ENCODE measurements at places on chromosomes 12 and 14.

DNA sequence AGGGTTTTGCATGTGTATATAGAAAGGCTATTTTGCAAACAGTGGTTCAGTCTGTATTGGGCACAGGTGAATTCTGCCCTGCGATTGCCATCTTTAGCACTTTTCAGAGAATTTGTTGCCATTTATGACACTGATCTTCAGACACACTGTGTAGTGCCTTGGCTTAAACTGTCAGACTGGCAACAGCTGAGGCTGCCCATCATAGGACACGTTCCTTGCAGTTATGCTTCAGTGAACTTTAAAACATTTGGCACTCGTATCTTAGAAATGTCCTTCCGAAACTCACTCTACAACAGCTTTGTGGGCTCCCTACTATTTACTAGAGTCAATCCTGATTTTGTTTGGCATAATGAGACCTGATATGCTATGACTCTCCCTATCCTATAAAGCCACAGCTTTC, 29.1 kb downstream of the AP5M1 start:
- DNase-seq: no peak

GRCh38 chr12:99121546-99121945, 476.5 kb downstream of the APAF1 start:
- DNase-seq: no peak

DNA sequence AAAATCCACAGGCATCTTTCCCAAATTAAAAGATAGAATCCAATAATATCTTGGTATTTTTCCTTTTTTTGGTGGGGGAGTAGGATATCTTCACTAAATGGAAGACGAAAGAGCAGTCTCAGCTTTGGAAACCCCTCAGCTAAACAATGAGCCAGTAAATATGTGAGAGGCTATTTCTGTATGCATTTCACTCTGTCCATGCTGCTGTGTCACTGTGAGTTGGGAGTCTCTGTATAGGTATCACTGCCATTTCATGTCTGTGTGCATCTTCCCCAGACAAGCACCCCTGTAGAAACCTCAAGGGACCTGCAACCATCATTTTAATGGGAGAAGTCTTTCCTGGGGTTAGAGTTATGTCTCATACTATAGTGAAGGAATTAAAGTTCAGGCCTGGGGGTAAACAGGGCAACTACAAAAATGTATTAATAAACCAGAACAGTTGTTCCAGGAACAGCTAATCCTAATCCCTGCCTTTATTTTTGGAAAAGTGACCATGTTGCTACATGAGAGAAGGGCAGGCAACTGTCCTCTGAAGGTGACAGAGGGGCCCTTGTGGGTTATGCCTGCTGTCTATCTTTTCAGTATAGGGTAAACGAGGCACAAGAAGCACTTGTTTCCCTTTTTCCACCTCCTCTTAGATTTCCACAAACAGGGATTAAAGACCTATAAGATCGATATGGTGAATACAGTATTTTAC, 11.3 kb upstream of the STAC3 start:
- no peak for DNase-seq

- DNase-seq: no peak
Measured at GRCh38 chr12:65152012-65152411, 17.4 kb upstream of the LEMD3 start.

GRCh38 chr14:54301359-54301758, 95.4 kb upstream of the CDKN3 start:
- DNase-seq: no peak

DNA sequence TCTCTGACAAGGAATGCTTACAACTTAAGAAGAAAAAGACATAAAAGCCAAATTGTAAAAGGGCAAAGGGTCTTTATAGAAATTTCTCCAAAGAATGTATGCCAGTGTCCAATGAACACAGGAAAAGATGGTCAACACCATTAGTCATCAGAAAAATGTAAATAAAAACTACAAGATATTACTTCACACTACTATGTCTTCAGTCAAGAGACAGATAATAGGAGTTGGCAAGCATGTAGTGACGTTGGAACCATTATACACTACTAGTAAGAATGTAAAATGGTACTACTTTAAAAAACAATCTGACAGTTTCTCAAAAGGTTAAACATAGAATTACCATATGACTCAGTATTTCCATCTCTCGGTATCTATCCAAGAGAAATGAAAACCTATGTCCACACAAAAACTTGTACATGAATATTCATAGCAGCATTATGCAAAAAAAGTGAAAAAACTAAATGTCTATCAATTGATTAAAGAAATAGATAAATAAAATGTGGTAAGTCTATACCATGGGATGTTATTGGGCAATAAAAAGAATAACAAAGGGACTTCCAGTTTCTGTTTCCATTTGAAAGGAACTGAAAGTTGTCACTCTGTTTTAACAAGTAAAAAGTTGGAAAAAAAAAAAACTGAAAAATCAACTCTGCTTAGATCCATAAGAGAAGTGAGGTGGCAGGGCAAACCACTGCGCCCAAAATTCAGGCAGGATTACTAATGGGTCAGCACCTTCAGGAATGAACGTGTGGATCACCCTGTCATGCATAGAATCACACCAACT, 69.8 kb downstream of the ALG10B start:
- no peak for DNase-seq

DNA sequence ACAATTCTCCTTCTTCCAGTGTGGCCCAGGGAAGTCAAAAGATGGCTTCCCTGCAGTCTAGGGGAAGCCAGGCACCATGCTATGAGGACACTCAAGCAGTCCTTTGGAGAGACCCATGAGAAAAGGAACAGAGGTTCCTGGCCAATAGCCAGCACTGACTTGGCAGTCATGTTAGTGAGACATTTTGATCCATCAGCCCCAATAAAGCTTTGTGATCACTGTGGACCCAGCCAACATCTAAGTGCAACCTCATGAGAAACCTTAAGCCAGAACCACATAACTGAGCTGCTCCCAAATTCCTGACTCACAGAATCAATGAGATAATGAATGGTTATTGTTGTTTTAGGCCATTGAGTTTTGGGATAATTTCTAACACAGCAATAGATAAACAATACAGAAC, 51.0 kb upstream of the NAP1L1 start:
- no peak for DNase-seq

DNA sequence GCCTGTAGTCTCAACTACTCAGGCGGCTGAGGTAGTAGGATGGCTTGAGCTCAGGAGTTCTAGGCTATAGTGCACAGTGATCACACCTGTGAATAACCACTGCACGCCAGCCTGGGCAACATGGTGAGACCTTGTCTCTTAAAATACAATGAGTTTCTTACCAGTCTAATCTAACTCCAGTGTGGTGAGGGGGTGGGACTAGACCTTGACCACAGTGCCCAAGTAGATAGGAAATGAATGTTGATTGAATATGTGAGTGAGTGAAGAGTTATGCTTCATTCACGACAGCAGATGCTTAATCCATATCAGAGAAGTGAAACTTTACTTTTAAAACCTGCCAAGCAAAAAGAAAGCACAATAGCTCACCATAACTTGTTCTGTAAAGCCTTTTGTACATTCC, 11.2 kb upstream of the AK7 start:
- no peak for DNase-seq

DNA sequence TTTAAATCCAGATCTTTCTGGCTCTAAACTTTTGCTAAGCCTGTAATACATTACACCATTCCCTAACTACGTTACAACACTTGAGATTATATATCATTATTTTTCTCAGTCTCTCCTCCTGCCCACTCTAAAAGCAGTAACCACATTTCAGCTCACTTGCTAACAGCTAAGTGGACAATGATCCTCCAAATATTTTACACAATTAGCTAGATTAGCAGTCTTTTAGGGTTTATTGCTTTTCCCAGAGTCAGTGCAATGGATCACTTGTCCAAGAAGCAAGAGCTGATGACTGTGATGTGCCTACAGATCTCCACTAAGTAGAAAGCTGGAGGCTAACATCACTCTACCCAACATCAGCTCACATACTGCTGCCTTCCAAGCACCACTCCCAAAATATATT, 17.6 kb downstream of the CPNE8 start:
- DNase-seq: no peak

DNA sequence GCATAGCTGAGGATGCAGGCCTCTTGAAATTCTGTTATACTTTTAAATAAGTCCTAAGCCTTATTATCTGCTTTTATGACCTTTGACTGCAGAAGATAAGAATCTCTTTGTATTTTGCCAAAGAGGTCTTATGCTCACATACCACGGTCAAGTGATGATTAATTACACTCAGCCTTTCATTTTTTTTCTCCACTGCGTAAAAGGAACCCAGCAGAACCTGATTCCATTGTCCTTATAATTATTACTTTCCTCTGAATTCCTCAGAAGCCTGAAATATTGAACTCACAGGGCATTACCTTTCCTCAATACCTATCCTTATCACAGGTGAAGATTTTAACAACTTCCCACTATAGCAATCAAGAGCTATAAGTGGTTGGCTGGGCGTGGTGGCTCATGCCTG, 498.7 kb upstream of the RPL10L start:
- no peak for DNase-seq

DNA sequence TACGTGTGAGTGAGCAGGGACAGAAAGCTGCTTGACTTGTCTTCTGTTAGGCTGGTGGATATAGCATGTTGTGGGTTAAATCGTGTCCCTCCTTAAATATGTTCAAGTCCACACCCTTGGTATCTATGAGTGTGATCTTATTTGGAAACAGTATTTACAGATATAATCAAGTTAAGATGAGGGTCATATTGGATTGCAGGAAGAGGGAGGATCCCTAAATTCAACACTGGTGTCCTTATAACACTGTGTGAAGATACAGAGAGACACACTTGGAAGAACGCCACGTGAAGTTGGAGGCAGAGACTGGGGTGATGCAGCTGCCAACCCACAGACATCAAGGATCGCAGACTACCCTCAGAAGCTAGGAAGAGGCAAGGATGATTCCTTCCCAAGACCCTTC, 275.2 kb upstream of the SSTR1 start:
- DNase-seq: no peak

GRCh38 chr14:31419967-31420318, 407 bp downstream of the HEATR5A start:
- DNase-seq: peak; percentile 11

DNA sequence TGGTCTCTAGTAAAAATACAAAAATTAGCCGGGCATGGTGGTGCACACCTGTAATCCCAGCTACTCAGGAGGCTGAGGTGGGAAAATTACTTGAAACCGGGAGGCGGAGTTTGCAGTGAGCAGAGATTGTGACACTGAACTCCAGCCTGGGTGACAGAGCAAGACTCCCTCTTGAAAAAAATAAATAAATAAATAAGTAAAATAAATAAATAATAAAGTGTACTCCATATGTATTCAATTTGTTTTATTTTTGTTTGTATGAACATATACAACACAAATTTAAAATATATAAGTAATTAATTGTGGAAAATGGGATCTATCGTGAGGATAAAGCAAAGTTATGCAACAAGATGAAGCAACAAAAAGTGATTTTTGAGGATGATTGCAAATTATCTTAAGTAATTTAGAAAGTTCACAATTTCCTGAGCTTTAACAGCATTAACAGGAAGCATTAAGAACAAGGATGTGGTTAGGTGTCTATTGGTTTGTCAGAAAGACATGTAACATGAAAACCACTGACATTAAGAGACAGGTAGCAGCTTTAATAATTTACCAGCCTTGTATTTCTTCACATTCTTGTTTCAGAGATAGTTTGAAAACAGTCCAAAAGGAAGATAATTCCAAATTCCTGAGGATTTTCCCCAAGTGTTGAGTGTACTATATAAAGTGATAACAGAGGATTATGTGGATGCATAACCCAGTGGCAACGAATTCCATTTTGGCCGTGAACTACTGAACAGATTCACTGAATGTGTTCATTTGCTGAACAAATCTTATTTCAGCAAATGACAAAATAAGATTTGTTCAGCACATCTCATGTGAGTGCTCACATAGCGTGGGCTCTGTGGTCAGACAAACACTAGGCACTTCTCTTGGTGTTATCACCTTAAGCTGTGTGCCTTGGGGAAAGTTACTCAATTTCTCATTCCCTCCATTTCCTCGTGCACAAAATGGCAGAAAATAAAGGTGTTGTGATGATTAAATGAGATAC, 68.6 kb upstream of the RESF1 start:
- DNase-seq: no peak

GRCh38 chr12:41419131-41419893, 231.2 kb downstream of the PDZRN4 start:
- DNase-seq: no peak

- DNase-seq: no peak
Measured at GRCh38 chr12:96548384-96548783, 59.0 kb downstream of the CFAP54 start.
